NCI-H510A (cell line): ENCODE measurements at places on chromosomes 2 and 18.

GRCh38 chr2:59727121-59727590 lies 826.3 kb downstream of the BCL11A start:
- no peak for DNase-seq

GRCh38 chr18:41744421-41745030 lies 210.5 kb upstream of the PIK3C3 start:
- DNase-seq = no peak

DNA sequence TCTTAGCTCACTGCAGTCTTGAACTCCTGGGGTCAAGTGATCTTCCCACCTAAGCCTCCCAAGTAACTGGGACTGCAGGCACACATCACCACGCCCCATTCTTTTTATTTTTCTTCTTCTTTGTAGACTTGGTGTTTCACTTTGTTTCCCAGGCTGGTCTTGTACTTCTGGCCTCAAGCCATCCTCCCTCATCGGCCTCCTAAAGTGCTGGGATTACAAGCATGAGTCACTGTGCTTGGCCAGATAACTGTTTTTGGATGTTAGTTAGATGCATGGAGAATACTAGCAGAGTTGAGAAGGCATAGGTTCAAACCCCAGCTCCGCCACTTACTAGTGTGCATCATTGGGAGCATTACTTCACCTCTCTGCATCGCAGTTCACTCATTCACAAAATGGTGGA lies 88.3 kb downstream of the TXNL1 start:
- no peak for DNase-seq

DNA sequence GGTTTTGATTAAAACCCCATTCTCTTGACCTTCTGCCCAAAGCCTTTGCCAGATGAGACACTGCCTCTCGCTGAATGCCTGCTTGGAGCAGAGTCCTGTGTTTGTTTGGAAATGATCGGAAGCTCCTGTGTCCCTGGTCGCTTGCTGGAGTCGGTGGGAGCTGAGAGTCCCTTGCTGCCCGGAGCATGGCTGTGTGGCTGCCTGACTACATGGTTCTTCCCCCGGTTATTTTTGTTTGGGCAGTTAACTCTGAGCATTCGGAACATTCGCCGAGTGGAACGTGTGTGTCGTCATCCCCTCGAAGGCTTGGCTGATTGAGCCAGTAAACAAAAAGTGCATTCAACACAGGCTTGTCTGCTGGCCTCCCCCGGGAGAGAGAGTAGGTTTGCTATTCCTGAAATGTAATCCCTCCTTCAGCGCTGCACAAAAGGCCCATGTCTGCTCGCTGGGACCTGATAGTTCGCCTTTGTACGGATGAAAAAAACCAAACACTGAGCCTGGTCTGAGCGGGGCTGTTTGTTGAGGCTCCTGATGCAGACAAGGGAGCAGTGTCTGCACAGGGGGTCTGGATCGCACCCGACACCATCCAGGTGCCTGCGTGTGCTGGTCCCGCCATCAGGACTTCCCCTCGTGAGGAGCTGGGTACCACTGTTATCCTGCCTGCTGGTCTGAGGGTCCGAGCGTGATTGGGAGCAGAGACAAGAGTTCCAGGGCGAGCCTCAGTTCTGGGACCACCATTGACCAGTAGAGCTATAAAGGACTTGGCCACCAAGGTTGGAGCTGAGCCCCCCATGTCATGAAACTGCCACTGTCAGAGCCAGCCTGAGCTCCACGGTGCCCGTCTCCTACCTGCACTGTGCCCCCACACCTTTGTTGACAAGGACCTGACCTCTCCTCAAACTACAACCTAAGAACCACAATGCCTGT lies 83.8 kb downstream of the AGAP1 start:
- peak; percentile 30 for DNase-seq

DNA sequence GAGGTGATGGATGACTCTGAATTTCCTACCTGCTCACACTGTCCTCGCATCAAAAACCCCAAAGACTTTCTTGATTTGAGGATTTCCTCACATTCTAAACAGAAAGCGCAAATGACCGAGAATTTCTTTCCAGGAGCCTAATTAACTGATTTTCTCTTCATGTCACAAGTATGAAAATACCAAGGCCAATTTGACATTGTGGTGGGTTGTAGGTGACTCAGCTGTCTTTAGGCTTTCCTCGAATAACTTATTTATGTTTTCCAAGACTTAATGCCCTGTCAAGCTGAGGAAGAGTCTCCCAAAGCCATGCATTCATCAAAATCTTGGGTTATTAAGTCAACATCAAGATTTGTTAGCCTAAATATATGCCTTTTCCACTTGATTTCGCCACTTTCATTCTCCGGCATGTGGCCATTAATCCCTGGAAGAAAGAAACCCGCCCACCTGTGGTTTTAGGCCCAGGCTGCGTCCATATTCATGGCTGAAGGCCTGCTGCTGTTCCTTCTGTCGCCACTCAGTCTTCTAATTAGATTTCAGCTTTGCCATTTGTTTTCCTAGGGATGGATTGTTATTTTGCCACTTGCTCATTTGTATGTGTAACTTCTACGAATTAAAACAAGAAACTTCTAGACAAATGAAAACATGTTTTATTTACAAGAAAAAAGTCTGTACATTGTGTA lies 84.9 kb downstream of the ST6GAL2 start:
- no peak for DNase-seq

- no peak for DNase-seq
Observed at GRCh38 chr2:237207646-237208045, 122.0 kb downstream of the COPS8 start.

- no peak for DNase-seq
Observed at GRCh38 chr2:719191-719590, 42.0 kb upstream of the TMEM18 start.

- DNase-seq = no peak
Observed at GRCh38 chr2:145777297-145777696, 1257.4 kb upstream of the ZEB2 start.

- DNase-seq = no peak
Observed at GRCh38 chr2:143588746-143589145, 459.5 kb downstream of the ARHGAP15 start.

DNA sequence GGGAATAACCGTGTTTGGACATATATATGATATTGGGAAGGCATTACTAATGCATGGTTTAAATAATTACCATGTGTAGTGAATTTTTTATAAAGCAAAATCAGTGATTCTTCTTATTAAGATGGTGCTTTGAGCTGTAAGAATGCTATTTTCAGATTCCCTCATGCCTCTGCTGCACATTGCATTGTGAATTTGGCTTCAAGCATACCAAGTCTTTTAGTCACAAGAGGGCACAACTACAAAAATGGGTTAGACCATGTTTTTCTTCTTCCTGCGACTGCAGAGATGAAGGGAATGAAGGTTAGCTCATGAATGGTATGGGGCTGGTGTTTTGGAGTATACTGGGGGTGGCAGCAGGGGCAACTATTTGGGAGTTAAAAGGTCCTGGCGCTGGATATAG lies 320.1 kb downstream of the SLC4A3 start:
- DNase-seq = no peak

DNA sequence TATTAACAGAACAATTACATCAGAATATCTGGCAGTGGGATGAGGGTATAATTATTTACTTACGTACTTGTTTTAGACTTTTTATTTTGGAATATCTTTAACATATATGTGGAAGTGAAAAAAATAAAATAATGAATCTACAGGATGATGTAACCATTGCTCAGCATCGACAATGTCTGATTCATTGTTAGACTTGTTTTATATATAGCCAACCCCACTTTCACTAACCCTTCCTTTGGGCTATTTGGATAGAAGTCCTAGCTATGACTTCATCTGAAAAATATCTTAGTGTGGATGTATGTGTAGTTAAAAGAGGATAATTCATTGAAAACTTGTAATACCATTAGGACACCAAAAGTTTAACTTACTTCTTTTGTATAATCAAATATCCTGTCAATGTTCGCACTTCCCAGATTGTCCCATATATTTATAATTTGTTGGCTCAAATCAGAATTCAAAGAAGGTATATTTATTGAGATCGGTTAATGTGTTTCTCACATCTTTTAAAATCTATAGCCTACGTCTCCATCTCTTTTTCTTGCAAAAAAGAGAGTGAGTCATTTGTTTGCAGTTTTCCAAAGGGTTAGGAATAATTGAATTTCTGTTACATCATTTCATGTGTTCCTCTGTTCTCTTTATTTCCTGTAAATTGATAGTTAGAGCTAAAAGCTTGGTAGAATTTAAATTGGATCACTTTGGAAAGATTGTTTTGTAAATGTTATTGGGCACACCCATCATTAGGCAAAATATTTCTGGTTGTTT lies 506.1 kb upstream of the FAM98A start:
- DNase-seq = no peak

- DNase-seq = no peak
Observed at GRCh38 chr2:43088143-43089073, 138.0 kb downstream of the ZFP36L2 start.

- no peak for DNase-seq
Observed at GRCh38 chr18:13513021-13513420, 213.3 kb downstream of the FAM210A start.

DNA sequence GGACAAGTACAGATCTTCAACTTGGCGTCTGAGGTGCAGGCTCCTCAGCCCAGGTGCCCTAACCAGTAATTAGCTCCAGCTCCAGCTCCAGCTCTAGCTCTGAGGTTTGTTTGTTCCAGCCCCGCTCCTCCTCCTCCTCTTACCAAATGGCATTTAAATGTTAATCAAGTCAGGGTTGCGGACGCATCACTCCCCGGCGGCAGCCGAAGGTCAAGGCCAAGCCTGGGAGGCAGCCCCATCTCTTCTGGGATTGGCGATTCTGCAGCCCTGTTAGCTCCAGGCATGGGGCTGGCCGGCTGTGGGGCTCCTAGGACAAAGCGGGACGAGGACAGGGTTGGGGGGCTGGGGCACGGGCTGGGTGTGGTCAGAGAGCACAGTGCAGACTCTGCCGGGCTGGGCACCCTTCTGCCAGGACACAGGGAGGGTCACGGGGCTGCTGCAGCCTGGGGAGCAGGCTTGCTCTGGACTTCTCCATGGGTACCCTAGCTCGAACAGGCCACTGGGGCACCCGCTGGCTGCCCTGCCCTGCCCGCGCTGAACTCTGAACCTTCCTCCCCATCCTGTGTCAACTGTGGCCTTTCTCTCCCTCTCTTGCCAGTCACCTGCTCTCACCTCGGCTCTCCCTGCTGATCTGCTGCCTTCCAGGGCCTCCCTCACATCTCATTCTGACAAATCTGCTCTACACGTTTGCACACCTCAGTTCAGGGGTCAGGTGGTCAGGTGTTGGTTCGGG lies 203.3 kb downstream of the CELF4 start:
- DNase-seq = no peak

- DNase-seq = no peak
Observed at GRCh38 chr18:29874519-29875098, 1167.9 kb downstream of the DSC3 start.

- DNase-seq = no peak
Observed at GRCh38 chr2:205763708-205764211, 81.5 kb downstream of the NRP2 start.

- no peak for DNase-seq
Observed at GRCh38 chr2:149077861-149078260, 39.4 kb downstream of the LYPD6B start.

GRCh38 chr2:28293416-28293815 lies 99.2 kb upstream of the FOSL2 start:
- DNase-seq = no peak

- DNase-seq = no peak
Observed at GRCh38 chr2:112006076-112006410, 49.0 kb upstream of the TMEM87B start.

- DNase-seq = no peak
Observed at GRCh38 chr2:15886231-15886630, 54.1 kb upstream of the MYCN start.

DNA sequence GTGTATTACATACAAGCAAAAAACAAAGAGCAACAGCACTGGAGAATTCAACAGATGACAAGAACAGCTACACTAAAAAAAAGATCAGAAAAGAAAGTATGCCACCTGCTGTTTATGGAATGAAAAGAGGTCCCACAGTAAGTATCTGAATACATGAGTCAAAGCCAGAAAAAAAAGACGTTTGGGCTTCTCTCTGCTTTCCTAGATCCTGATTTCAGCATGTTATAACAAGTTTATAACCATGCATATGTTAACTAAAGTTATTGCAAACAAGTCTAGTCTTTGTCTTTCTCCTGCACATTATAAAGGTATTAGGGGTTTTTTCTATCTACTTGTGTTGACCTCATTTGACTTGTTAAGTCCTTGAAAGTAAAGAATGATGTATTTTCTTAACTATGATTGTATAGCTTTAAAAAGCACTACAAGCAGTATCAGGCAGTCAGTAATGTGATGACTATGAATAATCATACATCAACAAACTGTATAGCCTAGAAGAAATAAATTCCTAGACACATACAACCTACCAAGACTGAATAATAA lies 108.5 kb upstream of the COL5A2 start:
- no peak for DNase-seq

GRCh38 chr18:7601246-7601615 lies 34.1 kb downstream of the PTPRM start:
- no peak for DNase-seq

DNA sequence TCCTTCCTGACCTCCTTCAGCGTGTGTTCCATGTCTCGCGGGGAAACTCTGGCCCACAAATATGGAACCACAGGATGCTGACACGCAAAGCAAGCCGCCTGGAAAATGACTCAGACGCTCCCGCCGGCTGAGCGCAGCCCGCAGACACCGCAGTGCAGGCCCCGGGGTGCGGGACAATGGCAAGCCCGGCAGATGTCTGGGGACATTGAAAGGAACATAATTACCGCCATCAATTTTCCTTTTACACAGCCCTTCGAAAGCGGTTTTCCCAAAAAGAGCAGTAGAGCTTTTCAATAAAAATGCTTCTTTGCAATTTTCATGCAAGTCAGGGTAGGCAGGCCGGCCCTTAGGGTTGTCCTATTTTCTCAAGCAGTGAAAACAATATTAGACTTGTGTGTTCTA lies 159.2 kb upstream of the SH3BP4 start:
- DNase-seq = no peak

GRCh38 chr2:223598994-223599639 lies 3.0 kb downstream of the SCG2 start:
- no peak for DNase-seq

DNA sequence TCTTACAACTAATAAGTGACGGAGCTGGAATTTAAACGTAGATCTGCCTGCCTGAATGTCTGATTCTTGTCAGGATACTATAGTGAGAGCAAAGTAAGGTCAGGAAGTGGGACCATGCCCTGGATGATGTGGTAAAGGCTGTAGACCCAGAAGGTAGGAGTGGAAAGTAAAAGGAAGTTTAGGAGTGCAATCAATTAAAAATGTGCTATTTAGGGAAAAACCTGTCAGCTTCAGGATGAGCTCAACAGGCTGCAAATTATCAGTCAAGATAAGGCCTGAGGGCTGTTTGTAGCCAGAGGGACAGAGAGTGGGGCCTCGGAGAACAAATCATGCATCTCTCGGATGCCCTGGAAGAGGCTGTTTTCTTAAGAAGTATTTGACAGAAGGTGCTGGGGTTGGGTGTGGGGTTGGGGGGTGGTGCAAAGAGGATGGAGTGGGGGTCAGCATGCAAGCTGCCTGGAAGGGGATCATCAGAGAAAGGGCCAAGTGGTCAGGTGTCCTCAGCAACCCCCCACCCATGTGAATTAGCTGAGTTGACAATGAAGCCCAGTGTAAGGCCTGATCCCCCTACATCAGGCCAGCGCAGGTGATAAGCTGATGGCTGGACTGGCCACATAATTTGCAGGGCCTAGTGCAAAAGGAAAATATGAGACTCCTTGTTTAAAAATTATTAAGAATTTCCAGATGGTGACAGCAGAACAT lies 53.2 kb upstream of the MAPRE3 start:
- DNase-seq = no peak

- DNase-seq = no peak
Observed at GRCh38 chr2:106139238-106139935, 54.7 kb downstream of the UXS1 start.
